ENCODE measurements at places on chromosomes 13 and 19. TPM values are rescaled to one million over a fixed set of nuclear protein-coding genes. Genes with fewer than 3 reads are reported as not detected.

- H3K36me3 ChIP-seq, result no peaks in the 10 kb centered on the region
- no peak overlapping the region for H3K4me3 ChIP-seq
- H3K27ac ChIP-seq, result no peak overlapping the region
- H3K27me3 ChIP-seq, result no peaks in the 10 kb centered on the region
- no peaks in the 10 kb centered on the region for H3K4me1 ChIP-seq
- no peak for DNase-seq
These were observed 591.9 kb downstream of the DACH1 start for GRCh38 chr13:71274923-71275608.

FPR3 gene
- 1.1 TPM for total RNA-seq

DNA sequence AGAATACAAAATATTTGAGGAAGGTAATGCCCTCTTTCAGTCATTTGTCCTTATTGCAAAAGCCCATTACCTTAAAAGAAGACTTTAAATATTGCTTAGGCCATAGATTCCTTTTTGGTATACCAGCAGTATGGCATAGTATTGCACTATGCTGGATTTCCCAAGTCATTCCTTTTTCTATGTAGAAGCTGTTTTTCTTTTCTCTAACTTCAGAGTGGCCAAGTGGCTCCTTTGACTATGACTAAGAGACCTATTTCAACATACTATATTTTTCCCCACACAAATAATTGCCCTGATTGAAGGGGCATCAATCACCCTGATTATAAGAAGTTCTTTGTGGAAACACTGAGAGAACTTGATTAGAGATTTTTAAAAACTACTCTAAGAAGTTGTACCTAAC, 68.6 kb downstream of the UFM1 start:
- no peaks in the 10 kb centered on the region for H3K27me3 ChIP-seq
- H3K4me3 ChIP-seq, result no peak overlapping the region
- no peak overlapping the region for H3K27ac ChIP-seq
- no peaks in the 10 kb centered on the region for H3K36me3 ChIP-seq
- no peaks in the 10 kb centered on the region for H3K4me1 ChIP-seq

CEACAM20 gene
- total RNA-seq, result not detected

ERVV-1 gene
- total RNA-seq, result not detected

- no peak for DNase-seq
- peak overlapping the region; percentile 83 for H3K27ac ChIP-seq
- peaks cover 19% of the 10 kb centered on the region for H3K4me1 ChIP-seq
- H3K27me3 ChIP-seq, result no peaks in the 10 kb centered on the region
These were observed 68.4 kb downstream of the ALOX5AP start for GRCh38 chr13:30803749-30804148.

GRCh38 chr13:110228936-110229904, 77.7 kb downstream of the COL4A1 start:
- H3K4me1 ChIP-seq, result peaks cover 16% of the 10 kb centered on the region
- no peak overlapping the region for H3K4me3 ChIP-seq
- H3K27me3 ChIP-seq, result no peaks in the 10 kb centered on the region
- no peak overlapping the region for H3K27ac ChIP-seq
- H3K36me3 ChIP-seq, result no peaks in the 10 kb centered on the region

- peaks cover 14% of the 10 kb centered on the region for H3K4me1 ChIP-seq
- no peak for DNase-seq
- no peaks in the 10 kb centered on the region for H3K36me3 ChIP-seq
- H3K4me3 ChIP-seq, result peak overlapping the region; percentile 41
- H3K27me3 ChIP-seq, result no peaks in the 10 kb centered on the region
- no peak overlapping the region for H3K27ac ChIP-seq
These were observed 102.5 kb downstream of the FAM216B start for GRCh38 chr13:42883771-42884467.

IFI30 gene
- 126 TPM for total RNA-seq

GRCh38 chr13:77345150-77345780, 18.4 kb upstream of the MYCBP2 start:
- no peak overlapping the region for H3K4me3 ChIP-seq
- no peak overlapping the region for H3K27ac ChIP-seq
- H3K27me3 ChIP-seq, result no peaks in the 10 kb centered on the region
- H3K4me1 ChIP-seq, result no peaks in the 10 kb centered on the region

GRCh38 chr19:48752496-48753365, at the start of gene FUT1:
TSS of gene FUT1 (minus strand) at chr19:48752641. CDS start at chr19:48751281, 1,360 bp downstream.
- H3K36me3 ChIP-seq, result no peaks in the 10 kb centered on the region
- no peak within 1 kb of the TSS for H3K4me3 ChIP-seq
- H3K4me1 ChIP-seq, result no peaks in the 10 kb centered on the region
- DNase-seq, result peak; percentile 82
- no peak within 1 kb of the TSS for H3K27ac ChIP-seq

ZNF181 gene
- 19.7 TPM for total RNA-seq

DNA sequence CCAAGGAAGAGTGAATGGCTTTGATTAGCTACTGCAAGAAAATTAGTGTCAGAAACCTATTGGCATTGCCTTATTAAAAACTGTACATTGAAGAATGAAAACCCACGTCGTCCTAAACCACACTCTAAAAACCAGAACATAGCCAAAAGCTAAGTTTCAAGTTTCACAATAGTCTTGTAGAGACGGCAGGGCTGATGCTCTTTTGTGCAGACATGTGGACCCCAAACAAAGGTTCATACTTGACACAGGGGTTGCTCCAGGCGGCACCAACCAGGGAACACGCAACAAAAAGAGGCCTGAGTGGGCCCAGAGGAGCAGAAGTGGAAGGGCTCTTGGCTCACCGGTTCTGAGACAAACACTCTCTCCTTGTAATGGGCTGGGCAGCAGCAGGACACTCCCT, 28.6 kb upstream of the MIR17HG start:
- no peak overlapping the region for H3K4me3 ChIP-seq
- no peak for DNase-seq
- no peaks in the 10 kb centered on the region for H3K4me1 ChIP-seq
- no peaks in the 10 kb centered on the region for H3K27me3 ChIP-seq

- no peak overlapping the region for H3K4me3 ChIP-seq
- H3K27me3 ChIP-seq, result no peaks in the 10 kb centered on the region
- peak overlapping the region; percentile 31 for H3K27ac ChIP-seq
- peak; percentile 89 for DNase-seq
- H3K36me3 ChIP-seq, result no peaks in the 10 kb centered on the region
These were observed 5.0 kb upstream of the C19orf33 start for GRCh38 chr19:38298821-38299680.

DNA sequence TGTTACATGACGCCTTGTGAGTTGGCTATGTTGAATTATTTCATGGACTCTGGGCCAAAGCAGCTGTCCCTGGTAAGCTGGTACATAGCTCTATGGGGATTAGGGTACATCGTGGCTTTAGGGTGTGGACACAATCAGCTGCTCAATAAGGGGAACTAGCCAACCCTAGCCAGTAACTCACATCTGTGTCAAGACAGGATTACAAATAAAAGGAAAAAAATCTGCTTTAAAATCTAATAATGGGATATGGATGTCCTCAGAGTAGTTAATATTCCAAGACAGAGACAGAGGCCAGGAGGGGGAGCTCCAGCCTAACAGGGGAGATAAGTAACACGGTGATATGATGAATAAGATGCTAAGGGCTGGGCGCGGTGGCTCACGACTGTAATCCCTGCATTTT, 21.1 kb upstream of the ZNF766 start:
- H3K27me3 ChIP-seq, result no peaks in the 10 kb centered on the region
- no peaks in the 10 kb centered on the region for H3K36me3 ChIP-seq
- no peak overlapping the region for H3K4me3 ChIP-seq
- H3K4me1 ChIP-seq, result no peaks in the 10 kb centered on the region
- peak; percentile 65 for DNase-seq

GRCh38 chr13:51549050-51549449, 35.2 kb upstream of the WDFY2 start:
- H3K27me3 ChIP-seq, result no peaks in the 10 kb centered on the region
- no peak overlapping the region for H3K4me3 ChIP-seq
- no peaks in the 10 kb centered on the region for H3K36me3 ChIP-seq
- no peak for DNase-seq
- H3K4me1 ChIP-seq, result no peaks in the 10 kb centered on the region

DNA sequence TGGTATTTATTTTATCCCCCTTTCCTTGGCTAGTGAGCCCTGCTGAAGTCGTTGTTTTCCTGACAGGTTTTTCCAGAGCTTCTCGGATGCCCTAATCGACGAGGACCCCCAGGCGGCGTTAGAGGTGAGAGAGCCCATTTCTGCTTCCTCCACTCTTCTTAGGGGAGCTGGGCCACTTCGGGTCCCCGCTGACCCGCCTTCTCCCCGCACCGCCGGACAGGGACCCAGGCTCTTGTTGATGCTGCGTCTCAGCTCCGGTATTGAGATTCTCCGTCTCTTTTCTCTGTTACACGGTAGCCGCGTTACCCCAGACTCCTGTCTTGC, 306 bp downstream of the SUGT1 start:
- H3K27me3 ChIP-seq, result no peaks in the 10 kb centered on the region
- H3K4me3 ChIP-seq, result peak overlapping the region; percentile 84
- peaks cover 18% of the 10 kb centered on the region for H3K4me1 ChIP-seq
- peak; percentile 57 for DNase-seq

DNA sequence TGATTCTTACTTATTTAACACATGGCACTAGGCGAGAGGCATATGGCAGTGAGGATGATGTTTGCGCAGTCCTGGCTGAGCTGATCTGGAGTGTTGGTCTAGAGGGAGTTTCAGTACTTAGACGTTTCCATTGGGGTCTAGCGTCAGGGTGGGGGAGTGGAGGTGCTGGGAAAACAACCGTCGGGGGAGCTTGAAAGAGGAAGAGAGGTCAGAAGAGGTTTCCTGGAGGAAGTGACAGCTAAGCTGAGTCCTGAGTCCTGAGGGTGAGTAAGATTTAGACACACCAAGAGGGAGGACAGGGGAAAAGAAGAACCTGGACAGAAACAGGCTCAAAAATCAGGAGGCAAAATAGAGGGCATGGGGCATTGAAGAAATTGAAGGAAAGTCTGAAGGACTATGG, 81.4 kb downstream of the ALOX5AP start:
- H3K36me3 ChIP-seq, result no peaks in the 10 kb centered on the region
- no peak overlapping the region for H3K27ac ChIP-seq
- DNase-seq, result no peak
- no peaks in the 10 kb centered on the region for H3K27me3 ChIP-seq

DNA sequence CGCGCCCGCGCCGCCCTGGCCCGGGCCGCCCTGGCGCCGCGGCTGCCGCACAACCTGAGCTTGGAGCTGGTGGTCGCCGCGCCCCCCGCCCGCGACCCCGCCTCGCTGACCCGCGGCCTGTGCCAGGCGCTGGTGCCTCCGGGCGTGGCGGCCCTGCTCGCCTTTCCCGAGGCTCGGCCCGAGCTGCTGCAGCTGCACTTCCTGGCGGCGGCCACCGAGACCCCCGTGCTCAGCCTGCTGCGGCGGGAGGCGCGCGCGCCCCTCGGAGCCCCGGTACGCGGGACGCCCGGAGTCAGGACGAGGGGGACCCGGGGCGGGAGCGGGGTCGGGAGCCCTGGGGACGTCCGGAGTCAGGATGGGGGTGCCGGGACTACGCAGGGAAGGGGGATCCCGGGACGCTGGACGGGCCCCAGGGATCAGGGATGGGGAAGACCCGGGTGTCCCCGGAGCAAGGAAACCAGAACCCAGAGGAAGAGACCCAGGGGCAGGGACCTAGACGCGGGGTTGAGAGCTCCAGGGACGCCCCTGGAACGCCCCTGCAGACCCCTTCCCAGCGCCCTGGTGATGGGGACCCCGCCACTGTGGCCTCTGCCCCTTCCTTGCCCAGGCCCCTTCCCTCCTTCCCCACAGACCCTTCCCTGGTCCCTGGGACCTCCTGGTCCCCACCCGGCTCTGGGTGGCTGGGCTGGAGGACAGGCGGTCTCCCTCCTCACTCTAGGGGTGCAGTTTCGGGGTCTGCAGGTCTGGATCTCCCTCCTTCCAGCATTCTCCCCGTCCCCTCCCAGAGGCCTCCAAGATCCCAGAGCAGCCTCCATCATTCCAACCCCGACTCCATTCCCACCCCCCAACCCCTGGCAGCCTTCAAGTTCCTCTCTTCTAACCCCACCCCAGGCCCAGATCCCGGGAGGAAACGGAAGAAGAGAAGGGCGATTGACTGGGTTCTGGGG, 645 bp downstream of the GRIN3B start:
- no peaks in the 10 kb centered on the region for H3K36me3 ChIP-seq
- H3K4me1 ChIP-seq, result peaks cover 5% of the 10 kb centered on the region

CEACAM7 gene
- total RNA-seq, result not detected

GRCh38 chr19:15636026-15636425, 4.7 kb upstream of the CYP4F3 start:
- H3K4me1 ChIP-seq, result no peaks in the 10 kb centered on the region
- no peak for DNase-seq
- no peak overlapping the region for H3K27ac ChIP-seq
- no peaks in the 10 kb centered on the region for H3K36me3 ChIP-seq
- no peaks in the 10 kb centered on the region for H3K27me3 ChIP-seq

GRCh38 chr13:45604892-45605291, 10.6 kb downstream of the ERICH6B start:
- DNase-seq, result no peak
- H3K27me3 ChIP-seq, result peaks cover 20% of the 10 kb centered on the region
- H3K36me3 ChIP-seq, result no peaks in the 10 kb centered on the region
- no peaks in the 10 kb centered on the region for H3K4me1 ChIP-seq
- no peak overlapping the region for H3K27ac ChIP-seq

RNF113B gene
- total RNA-seq, result not detected

DNA sequence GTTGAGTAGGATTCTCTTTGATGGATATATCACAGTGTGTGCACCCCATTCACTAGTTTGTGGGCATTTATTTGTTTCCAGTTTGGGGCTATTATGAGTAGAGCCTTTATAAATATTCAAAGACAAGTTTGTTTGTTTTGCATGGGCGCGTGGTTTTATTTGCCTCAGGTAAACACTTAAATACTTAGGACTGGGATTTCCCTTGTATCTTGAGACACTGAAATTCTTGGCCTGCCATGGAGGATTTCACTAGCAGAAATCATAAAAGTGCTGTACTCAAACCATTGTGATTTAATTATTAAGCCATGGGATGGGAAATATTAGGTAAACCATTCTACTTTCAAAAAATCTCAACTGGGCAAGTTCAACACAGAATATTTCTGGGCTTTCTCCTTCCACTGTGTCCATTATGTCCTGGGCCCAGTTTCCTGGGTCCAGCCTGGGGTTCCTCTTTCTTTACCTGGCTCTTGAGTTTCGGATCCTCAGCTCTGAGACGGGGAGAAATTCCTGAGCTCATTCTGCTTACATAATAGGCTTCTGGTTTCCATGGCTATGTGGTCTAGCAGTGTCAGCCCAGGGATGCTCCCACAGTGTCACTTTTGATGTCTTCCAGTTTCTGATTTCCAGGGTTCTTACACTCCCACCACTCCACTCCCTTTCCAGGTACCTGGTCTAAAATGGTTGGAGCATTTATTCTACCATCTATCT, 14.4 kb downstream of the MYO16 start:
- no peak overlapping the region for H3K27ac ChIP-seq
- H3K36me3 ChIP-seq, result no peaks in the 10 kb centered on the region
- no peaks in the 10 kb centered on the region for H3K4me1 ChIP-seq
- H3K4me3 ChIP-seq, result no peak overlapping the region

- no peak overlapping the region for H3K4me3 ChIP-seq
- H3K27ac ChIP-seq, result no peak overlapping the region
- no peaks in the 10 kb centered on the region for H3K27me3 ChIP-seq
- no peak for DNase-seq
These were observed 200.5 kb downstream of the POU4F1 start for GRCh38 chr13:78402708-78403400.

- no peaks in the 10 kb centered on the region for H3K27me3 ChIP-seq
- no peak for DNase-seq
- no peak overlapping the region for H3K4me3 ChIP-seq
- H3K4me1 ChIP-seq, result peaks cover 31% of the 10 kb centered on the region
These were observed 342.4 kb downstream of the KCNRG start for GRCh38 chr13:50357586-50358118.

Data from osteoblast (primary cell).